ENCODE measurements at places on chromosomes 6 and 20.

GRCh38 chr6:73516514-73517489 is 4.0 kb downstream of the EEF1A1 start:
- no peak for DNase-seq

- DNase-seq, result peak; percentile 10
Measured at GRCh38 chr6:55433446-55434130, 106.3 kb downstream of the GFRAL start.

DNA sequence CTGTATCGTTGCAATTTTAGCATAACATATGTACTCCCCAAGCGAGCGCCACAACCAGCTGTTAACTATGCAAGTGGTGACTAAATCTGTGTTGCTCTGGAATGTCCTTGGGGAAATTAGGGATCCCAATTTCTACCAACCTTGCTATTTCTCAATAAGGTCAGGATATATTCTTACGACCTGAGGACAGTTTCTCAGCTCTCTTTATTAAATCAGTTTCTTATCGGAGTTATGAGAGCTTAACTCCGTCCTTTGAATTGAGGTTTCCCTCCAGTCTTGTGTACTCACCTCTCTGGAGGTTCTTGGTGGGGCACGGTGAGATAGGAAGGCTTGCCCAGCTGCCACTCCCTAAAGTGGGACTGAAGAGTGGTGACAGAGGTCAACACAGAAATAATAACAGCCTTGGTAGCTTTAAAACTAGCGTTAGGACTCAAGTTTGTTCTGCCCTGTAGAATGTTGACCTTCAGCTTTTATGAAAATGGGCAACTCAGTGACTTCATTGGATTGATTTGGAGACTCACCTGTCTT is 694 bp downstream of the MRPS18B start:
- no peak for DNase-seq

DNA sequence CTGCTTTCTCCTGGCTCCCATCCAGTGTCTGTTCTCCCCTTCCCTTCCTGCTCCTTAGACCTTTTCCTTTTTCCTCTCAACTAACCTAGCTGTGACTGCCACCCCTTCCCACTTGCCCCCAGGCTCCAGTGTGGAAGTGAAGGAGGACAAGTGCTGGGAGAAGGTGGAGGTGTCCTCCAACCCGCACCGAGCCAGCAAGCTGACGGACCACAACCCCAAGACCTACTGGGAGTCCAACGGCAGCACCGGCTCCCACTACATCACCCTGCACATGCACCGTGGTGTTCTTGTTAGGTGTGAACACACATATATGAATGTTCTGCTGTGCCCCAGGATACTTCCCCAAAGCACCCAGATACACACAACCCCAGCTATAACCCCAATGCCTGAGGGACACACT is 18.5 kb downstream of the CUL9 start:
- DNase-seq, result no peak

DNA sequence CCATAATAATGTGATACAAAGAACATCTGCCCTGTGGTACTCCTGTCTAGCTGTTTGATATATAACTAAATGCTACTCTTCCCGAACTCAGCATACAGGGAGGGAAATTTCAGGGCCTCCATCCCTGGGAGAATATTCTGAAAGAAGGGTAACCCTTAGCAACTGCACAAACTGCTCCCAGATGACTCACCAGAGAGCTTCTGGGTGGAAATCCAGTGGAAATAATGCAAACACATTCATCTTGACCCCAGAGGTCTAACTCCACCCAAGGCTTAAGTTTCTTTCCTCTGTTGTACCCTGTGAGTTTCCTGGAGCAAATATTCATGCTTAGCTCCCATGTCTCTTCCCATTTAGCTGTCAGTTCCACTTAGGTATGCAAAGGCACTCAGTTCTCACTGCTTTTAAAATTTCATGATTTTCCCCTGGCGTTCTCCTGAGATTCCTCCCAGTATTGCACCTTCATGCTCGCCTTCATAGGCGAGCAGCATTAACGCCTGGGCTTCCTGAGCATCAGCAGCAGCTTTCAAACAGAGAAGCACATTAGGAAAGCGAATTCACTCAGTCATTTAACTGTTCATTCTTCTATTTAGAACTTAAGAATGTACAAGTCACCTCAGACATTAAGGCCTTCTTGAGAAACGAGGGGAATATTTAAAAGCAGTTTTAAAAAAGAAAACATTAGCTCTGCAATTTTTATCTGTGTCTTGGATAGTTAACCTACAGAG is 43.8 kb upstream of the LAMA4 start:
- DNase-seq, result peak; percentile 75

GRCh38 chr6:148440877-148441453 is 98.3 kb downstream of the SASH1 start:
- DNase-seq, result peak; percentile 91

DNA sequence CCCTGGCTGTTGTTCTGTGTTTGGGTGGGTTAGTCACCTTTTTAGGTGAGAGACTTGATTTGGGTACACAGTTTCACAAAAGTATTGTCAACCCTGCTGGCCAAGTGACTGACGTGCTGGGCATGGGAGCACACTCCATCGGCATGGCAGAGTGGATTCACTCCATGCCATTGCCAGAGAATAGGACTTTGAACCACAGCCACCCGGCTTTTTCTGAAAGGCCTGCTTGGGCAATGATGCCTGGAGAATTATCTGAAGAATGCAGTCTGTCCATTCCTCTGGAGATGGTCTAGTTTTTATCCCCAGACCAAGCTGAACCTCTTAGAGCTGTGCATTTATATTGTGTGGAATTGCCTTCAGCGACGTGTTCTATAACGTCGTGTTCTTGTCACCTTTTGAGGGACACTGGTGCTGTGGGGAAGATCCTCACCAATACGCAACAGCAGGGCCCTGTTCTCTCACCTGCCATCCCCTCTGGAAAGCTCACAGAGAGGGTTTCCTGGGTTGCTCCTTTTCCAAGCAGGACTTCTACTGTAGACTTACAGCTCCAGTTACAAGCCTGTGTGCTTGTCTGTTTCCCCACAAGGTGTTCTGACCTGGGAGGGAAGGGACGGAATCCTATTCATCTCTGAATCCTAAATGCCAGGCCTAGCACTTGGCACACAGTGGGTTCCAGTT is 183.4 kb upstream of the AKAP12 start:
- no peak for DNase-seq
